Activated CD8-positive, alpha-beta memory T cell treated with anti-CD3 and anti-CD28 coated beads for 1 hour (primary cell): ENCODE measurements at places on chromosomes 4 and X.
A peak's percentile ranks its signal among the peaks of the same experiment; 100 is the strongest.

- no peak for DNase-seq
Observed at GRCh38 chr4:98423009-98423408, 161.8 kb downstream of the RAP1GDS1 start.

GRCh38 chrX:30819080-30819479, 70.0 kb downstream of the TAB3 start:
- no peak for DNase-seq

DNA sequence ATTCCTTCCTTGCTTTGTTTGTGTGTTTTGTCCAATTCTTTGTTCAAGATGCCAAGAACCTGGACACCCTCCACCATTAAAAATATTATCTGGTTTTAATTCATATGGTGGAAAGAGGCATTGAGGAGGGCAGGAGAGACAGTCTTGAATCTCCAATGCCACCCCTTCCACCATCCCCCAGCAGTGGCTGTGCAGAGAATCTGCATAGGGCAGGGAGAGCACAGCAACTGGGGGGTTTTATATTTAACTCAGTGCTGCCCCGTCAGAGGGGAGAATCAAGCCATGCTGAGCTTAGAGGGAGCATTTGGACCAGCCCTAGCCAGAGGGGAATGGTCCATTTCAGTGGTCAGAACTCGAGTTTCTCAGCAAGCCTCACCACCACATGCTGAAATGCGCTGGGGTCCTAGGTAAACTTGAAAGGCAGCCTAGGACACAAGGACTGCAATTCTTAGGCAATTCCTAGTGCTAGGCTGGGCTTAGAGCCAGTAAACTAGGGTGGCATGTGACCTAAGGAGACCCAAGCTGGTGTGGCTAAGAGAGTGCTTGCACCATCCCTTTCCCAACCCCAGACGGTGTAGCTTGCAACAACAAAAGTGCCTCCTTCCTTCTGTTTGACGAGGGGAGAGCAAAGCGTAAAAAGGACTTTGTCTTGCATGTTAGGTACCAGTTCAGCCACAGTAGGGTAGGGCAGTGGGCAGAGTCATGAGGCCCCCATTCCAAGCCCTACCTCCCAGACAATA, 34.2 kb downstream of the CCDC158 start:
- DNase-seq, result no peak

DNA sequence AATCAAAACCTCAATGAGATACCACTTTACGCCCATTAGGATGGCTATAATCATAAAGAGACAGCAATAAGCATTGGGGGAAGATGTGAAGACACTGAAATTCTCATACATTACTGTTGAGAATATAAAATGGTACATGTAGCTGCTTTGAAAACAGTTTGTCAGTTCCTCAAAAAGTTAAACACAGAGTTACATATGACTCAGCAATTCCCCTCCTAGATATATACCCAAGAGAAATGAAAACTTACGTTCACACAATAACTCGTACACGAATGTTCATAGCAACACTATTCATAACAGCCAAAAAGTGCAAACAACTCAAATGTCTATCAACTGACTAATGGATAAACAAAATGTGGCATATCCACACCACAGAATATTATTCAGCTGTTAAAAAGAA, 36.6 kb downstream of the PHF8 start:
- DNase-seq, result no peak

DNA sequence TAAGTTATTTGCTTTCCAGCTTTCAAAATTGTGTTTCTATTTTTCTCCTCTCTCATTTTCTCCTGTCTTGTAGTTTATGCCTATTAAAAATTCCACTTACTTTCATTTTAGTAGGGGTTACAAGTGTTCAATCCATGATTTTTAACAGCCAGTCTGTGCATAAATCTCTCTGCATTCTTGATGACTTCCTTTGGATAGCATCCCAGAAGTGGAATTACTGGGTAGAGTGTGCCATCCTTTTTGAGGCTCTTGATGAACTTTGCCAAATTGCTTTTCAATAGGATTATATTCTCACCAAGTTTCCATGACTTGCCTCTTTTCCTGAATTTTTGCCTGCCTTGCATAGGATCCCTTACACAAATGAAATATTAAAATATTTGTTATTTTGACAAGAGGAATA, 58.5 kb downstream of the DIPK2B start:
- DNase-seq, result no peak

GRCh38 chr4:165133150-165133549, 20.5 kb upstream of the TMEM192 start:
- no peak for DNase-seq

GRCh38 chr4:154506253-154506652, 14.7 kb upstream of the DCHS2 start:
- DNase-seq, result no peak

DNA sequence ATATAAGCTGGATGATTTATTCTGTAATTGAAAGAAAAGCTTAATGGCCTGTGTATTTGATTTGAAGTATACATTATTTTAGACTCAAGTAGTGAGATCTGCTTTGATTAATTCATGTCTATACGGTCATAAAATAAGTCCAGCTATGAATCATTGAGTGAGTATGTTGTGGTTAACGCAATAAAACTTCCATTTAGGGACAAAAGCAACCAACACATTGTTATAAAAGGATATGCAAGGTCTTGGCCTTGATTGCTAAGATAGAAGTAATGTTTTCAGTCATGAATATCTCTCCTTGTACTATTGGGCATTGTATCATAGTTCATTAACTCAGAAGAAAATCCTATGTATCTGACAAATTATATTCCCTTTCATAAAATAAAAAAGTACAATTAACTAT, 162.1 kb downstream of the EPHA5 start:
- DNase-seq, result no peak

- no peak for DNase-seq
Observed at GRCh38 chrX:96837808-96838207, 45.9 kb upstream of the RPA4 start.

DNA sequence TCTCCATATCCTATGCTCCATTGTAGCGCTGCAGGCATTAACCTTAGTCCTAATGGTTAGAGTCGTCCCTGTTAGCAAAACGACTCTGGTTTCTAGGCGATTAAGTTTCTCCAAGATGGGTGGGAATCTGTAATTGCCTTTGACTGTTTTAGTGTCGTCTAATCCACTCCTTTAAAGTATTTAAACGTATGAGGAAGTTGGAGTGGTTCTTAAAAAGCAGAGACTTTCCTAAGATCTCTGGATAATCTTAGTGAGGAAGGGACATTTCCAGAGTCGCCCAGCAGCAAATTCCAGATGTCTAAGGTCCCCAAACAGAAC, 285 bp downstream of the MRPS18C start:
- no peak for DNase-seq

- no peak for DNase-seq
Observed at GRCh38 chr4:142846108-142846728, at the start of gene INPP4B. Gene INPP4B (minus strand): TSS chr4:142846301.

DNA sequence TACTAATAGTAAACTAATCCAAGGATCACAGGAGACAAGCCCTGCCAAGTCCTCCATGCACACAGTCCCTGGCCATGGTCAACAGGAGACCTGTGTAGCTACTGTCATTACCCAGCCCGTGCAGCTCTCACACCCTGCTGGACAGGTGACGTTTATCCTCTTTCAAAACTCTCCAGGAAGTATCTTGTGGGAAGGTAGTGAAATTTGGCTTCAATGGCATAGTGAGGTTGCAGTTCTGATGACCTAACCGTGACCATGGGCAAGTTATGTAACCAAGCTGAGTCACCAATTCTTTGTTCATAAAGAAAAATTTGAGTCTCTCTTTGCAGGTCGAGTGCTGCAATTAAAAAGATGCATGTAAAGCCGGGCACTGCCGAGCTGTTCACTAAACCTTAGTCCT, 11.3 kb upstream of the SLC2A9 start:
- no peak for DNase-seq

DNA sequence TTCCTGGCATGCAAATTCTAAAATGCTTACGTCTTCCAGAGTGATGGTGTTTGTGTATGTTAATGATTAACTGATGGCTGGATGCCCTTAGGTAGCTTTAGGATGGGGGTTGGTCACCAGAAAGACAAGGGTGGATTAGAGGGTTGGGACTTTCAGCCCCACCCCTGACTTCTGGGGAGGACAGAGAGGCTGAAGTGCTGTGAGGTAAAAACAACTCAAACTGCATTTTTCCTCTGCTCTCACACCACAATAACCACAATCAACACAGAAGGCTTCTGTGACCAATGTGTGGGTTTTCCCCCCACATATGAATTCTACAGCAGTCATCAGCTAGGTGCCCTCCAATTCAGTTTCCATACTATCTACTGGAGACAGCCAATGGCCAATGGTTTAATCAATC, 18.7 kb upstream of the DDIT4L start:
- DNase-seq, result no peak

DNA sequence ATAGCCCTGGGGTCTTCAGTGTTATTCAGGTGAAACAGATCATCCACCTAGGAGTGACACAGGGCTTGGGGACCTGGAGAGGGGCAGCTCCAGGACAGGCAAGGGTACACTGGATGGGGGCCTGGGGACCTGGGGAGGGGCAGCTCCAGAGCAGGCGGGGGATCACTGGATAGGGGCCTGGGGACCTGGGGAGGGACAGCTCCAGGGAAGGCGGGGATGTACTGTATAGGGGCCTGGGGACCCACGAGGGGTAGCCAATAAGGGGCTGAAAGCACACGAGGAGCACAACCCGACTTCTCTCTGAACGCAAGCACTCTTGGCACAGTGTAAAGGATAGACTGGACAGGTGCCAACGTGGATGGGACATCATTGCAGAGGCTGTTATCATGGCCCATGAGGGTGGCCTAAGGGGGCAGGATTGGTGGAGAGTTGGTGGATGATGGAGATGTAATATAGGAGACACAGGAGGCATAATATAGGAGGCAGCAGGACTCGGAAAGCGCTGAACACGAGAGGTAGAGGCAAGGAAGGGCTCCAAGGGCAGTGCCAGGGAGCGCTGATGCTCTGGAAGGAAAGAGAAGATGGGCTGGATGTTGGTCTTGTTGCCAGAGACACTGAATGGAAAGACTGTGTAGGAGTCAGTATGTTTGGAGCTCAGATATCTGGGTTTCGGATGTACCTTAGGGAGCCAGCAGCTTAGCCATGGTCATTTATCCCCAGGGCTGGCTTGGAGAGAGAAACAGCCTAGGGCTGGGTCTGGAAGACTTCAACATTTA, 37.9 kb upstream of the FGFBP2 start:
- no peak for DNase-seq

GRCh38 chr4:98929341-98930267, 671 bp upstream of the EIF4E start:
- peak; percentile 6 for DNase-seq

GRCh38 chrX:56744996-56745395, 16.0 kb downstream of the NBDY start:
- no peak for DNase-seq

GRCh38 chrX:51487960-51488267, 8.5 kb downstream of the NUDT11 start:
- no peak for DNase-seq

DNA sequence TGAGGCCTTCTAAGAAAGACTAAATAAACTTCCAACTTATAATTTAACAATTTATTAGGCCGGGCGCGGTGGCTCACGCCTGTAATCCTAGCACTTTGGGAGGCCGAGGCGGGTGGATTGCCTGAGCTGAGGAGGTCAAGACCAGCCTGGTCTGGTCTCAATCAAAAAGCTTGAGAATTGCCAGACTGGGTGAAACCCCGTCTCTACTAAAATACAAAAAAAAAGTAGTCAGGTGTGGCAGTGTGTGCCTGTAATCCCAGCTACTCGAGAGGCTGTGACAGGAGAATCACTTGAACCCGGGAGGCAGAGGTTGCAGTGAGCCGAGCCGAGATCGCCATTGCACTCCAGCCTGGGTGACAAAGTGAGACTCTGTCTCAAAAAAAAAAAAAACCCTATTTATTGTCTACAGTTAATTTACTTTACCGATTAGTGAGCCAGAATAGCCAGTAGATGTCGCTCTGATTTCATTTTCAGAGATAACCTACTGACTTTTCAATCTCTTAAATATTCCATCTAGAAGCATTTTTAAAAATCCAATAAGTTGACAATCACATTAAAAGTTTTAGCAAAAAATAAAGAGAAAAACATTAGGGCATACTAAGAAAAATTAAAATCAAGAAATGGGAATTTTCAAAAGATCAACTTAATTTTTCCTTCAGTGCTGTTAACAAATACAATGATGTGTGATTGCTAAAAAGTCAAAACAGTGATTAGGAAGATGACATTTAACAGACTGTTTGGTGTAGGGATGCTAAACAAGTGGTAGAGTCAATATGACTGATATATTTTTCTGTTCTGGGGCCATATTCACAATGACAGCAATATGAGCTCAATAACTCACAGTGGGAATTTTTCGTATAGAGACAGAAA, 4.3 kb upstream of the SHROOM3 start:
- no peak for DNase-seq

- DNase-seq, result no peak
Observed at GRCh38 chrX:2251211-2251610, 249.6 kb downstream of the DHRSX start.

DNA sequence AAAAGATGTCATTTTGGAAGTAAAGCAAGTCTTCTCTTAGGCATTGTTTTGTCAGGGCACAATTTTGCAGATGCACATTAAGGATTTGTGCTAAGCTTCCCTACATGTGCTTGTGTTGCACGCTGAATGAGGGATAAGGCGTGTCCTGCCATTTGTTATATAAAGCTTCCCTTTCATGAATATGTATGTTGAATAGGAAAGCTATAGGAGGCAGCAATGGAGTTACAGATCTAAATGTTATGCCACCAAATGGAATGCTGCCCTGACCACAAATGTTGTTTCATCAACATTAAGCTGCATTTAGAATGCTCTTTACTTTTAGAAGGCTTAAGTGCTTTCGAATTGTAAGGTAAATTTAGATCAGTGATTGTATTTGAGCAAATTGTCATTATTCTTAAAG, 20.9 kb downstream of the SGMS2 start:
- DNase-seq, result no peak

GRCh38 chr4:110550260-110550659, 72.6 kb downstream of the PITX2 start:
- no peak for DNase-seq

- DNase-seq, result no peak
Observed at GRCh38 chr4:19130866-19131265, 1109.3 kb upstream of the LCORL start.

DNA sequence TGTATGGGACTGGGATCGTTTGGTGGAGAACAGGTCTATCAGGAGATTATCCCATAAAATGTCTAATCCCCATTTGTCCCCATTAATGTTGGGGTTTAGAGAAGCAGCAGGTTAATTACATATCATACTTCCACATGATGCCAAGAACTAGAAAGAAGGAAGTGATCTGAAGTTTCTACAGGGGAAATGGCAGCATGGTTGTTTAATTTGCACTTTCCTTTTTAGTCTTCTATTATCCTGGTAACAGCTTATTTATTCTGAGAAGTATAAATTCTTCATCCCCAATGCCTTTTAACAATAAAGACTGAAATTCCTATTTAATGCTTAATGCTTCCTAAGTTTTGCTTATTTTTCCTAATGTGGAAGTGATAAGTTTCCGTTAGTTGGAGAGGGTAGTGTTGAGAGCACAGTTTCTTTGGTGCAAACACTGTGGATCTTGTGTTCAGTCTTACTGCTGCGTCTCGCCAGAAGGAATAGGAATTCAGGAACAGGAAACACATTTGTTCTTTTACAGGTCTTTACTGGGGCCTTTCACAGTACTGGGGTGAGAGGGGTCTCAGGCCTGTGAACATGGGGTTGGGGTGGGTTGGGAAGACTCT, 59.5 kb upstream of the TADA2B start:
- no peak for DNase-seq
